ENCODE measurements at places on chromosomes 4 and X.

GRCh38 chr4:60579335-60579734 lies 620.8 kb upstream of the ADGRL3 start:
- DNase-seq, result no peak

DNA sequence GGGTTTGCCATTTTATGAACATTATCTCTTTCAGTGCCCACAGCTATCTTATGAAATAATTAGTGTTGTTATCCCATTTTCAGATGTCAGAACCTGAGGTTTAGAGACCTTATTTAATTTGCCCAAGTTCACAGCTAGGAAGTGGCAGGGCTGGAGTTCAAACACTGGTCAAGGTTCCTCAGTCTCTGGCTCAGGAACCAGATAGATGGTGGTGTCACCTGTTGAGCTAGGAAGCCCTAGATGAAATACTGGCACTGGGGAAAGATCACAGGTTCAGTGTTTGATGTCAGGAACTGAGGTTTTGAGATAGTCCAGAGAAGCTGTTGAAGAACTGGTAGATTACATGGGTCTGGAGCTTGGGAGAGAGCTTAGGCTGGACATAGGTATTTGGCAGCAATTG lies 85.4 kb downstream of the REPS2 start:
- DNase-seq, result no peak

- no peak for DNase-seq
Measured at GRCh38 chrX:45952030-45952429, 593.2 kb downstream of the ZNF674 start.

- DNase-seq, result no peak
Measured at GRCh38 chrX:31747411-31747810, 675.6 kb upstream of the FTHL17 start.

GRCh38 chr4:4772534-4772933 lies 86.9 kb upstream of the MSX1 start:
- DNase-seq, result no peak

- DNase-seq, result no peak
Measured at GRCh38 chr4:97457253-97457652, 686.0 kb downstream of the STPG2 start.

GRCh38 chr4:40453912-40454311 lies 118.8 kb downstream of the CHRNA9 start:
- DNase-seq, result no peak

- DNase-seq, result no peak
Measured at GRCh38 chr4:8514391-8514790, 65.8 kb upstream of the GPR78 start.

DNA sequence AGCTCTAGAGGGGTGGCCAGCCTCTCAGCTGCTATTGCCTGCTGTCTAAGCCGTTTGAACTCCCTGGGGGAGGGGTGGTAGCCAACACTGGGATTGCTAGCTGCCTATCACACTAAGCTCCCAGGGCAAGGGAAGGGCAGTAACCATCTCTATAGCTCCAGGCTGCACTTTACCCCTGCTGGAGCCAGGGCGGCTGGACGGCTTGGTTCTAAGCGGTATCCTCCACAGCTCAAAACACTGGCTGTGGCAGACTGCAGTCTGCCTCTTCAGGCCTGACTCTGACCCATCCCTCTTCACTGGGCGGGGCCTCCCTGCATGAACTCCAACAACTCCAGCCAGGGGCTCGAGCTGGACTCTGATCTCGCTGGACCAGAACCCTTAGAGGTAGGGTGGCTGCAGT lies 55.3 kb upstream of the GNRHR start:
- no peak for DNase-seq

All from ascending aorta (tissue), 2 donors.